ENCODE measurements at places on chromosomes 11 and 22.

DNA sequence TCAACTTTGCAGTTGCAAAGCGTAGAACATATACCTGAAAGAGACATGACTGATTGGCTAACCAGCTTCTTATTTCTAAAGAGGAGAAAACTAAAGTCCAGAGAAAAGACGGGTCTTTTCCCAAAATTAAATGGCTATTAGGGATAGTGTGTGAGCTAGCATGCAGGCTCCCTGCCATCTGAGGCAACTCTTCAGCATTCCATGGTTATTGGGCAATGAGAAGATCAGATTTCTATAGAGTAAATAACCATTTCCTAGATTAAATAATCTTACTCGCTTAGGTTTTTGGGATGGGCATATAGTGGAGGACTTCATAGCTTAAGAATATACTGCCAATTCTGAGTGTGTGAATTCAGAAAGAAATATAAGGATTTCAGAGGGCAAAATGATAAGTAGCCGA, 95.0 kb downstream of the PDHX start:
- DNase-seq: no peak

- DNase-seq: no peak
Measured at GRCh38 chr11:17915500-17916143, 97.2 kb downstream of the SERGEF start.

- no peak for DNase-seq
Measured at GRCh38 chr11:100727410-100727809, 40.3 kb downstream of the ARHGAP42 start.

GRCh38 chr11:72812604-72812966, 1.6 kb upstream of the ATG16L2 start:
- no peak for DNase-seq

GRCh38 chr11:33291004-33291777, 34.0 kb downstream of the HIPK3 start:
- no peak for DNase-seq

- DNase-seq: no peak
Measured at GRCh38 chr11:104661901-104662300, 236.4 kb downstream of the CASP12 start.
